ENCODE measurements at places on chromosomes 11 and 22. TPM values are rescaled to one million over a fixed set of nuclear protein-coding genes. Genes with fewer than 3 reads are reported as not detected.

DERL3 gene
- 9.0 TPM for total RNA-seq

C22orf31 gene
- total RNA-seq = not detected

PNPLA3 gene
- 0.22 TPM for total RNA-seq

CCDC87 gene
- total RNA-seq = 0.15 TPM

PICK1 gene
- total RNA-seq = 13.0 TPM

MYOD1 gene
- total RNA-seq = not detected

GAL3ST1 gene
- total RNA-seq = not detected

FAT3 gene
- total RNA-seq = not detected

MPPED2 gene
- total RNA-seq = not detected

TEAD1 gene
- 0.25 TPM for total RNA-seq

TTC36 gene
- total RNA-seq = 2.2 TPM

SHISAL1 gene
- not detected for total RNA-seq

KCNK7 gene
- total RNA-seq = 1.9 TPM

OR5A1 gene
- not detected for total RNA-seq

KIF18A gene
- 20.8 TPM for total RNA-seq

OR52H1 gene
- 0.20 TPM for total RNA-seq

CCDC188 gene
- total RNA-seq = 0.41 TPM

SCN3B gene
- not detected for total RNA-seq

OTOG gene
- total RNA-seq = not detected

ACTN3 gene
- total RNA-seq = not detected

OR4C3 gene
- total RNA-seq = not detected

SNX32 gene
- 2.3 TPM for total RNA-seq

RCOR2 gene
- total RNA-seq = 0.17 TPM

OR6A2 gene
- total RNA-seq = 0.12 TPM

SERPIND1 gene
- total RNA-seq = not detected

FADS3 gene
- total RNA-seq = 7.1 TPM

OR2AG1 gene
- not detected for total RNA-seq

PRR33 gene
- not detected for total RNA-seq

SAA1 gene
- total RNA-seq = not detected

ADM2 gene
- total RNA-seq = 4.5 TPM

PTPRJ gene
- total RNA-seq = 98.5 TPM

NPTXR gene
- 1.6 TPM for total RNA-seq

GTPBP1 gene
- 104 TPM for total RNA-seq

CDCA5 gene
- total RNA-seq = 72.1 TPM

ZNF74 gene
- 9.2 TPM for total RNA-seq

TTC28 gene
- total RNA-seq = 3.7 TPM

CYTH4 gene
- 160 TPM for total RNA-seq

UBQLNL gene
- total RNA-seq = 0.12 TPM

SLC22A9 gene
- total RNA-seq = not detected

NXPE2 gene
- total RNA-seq = not detected

TRPM5 gene
- total RNA-seq = not detected

OR6T1 gene
- not detected for total RNA-seq

TMEM134 gene
- total RNA-seq = 40.5 TPM

DKK3 gene
- not detected for total RNA-seq

P2RY2 gene
- not detected for total RNA-seq

MMP12 gene
- total RNA-seq = not detected

SSTR3 gene
- total RNA-seq = 4.3 TPM

TTC38 gene
- 21.4 TPM for total RNA-seq

ACCSL gene
- not detected for total RNA-seq

Measured in T-helper 1 cell treated with Interleukin-12 subunit alpha and Interleukin-12 subunit beta and Interleukin-4 antibody, amounts not matched to agents 30 ng/mL and 1 ng/mL, for 36 hours (primary cell).